NCI-H1436 (cell line): ENCODE measurements at places on chromosomes 5 and 9.

DNA sequence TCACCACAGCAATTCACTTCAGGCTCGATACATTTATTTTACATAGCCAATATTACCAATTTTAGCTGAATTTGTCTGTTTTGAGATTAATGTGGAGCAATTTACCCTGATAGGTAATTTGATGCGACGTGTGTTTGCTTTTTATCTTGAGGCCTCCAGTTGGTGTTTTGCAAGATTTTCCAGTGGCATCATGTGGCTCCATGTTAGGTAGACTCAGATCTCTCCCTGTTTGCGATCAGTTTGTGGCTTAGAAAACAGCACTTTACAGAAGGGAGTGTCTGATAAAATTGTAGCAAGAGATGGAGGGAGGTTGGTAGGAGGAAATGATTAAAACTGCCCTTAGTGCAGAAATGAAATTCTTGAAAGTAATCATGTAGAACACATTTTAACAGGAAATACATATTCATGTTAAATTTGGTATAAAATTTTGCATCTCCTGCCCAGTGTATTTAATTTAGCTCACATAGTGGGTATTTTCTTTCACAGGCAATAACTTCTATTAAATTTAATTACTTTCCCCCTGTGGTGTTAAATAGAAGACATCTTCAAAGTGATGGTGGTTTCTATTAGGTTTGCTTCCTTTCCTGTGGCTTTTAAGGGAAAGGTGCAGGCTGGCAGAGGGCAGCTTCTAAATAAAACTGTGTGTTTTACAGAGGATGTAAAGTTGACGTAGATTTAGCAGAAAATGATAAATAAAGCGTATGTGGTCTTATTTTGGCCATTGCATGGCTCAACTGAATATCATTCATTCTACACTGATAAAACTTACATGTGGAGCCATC, 135.8 kb downstream of the KDM4C start:
- DNase-seq = no peak

GRCh38 chr9:92983984-92984589, 36.8 kb downstream of the FGD3 start:
- DNase-seq = no peak

DNA sequence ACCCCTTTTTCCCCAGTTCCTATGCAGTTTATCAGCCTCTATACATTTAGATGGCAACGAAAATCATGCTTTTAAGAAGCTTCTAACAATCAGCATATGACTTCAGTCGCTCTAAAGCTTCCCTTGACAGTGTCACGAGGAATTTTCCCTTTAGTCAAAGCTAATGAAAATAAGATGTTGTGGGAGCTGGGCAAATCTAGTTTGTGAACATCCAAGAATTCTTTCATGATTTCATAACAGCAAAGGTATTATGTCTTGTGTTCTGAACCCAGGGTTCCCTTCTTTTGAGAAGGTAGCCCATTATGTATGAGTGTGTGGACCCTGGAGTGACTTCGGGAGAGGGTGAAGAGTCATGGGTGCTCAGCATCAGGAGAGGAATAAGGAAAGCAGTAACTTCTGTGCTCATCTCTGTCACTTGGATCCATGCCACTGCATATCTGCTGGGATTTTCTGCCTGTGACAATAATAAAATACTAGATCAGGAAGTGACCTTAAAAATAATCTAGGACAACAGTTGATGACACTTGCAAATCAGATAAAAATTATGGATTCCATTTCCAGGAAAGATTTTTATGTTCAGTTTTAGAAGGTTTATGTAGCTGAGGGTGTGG, 102.4 kb downstream of the PCSK1 start:
- no peak for DNase-seq

DNA sequence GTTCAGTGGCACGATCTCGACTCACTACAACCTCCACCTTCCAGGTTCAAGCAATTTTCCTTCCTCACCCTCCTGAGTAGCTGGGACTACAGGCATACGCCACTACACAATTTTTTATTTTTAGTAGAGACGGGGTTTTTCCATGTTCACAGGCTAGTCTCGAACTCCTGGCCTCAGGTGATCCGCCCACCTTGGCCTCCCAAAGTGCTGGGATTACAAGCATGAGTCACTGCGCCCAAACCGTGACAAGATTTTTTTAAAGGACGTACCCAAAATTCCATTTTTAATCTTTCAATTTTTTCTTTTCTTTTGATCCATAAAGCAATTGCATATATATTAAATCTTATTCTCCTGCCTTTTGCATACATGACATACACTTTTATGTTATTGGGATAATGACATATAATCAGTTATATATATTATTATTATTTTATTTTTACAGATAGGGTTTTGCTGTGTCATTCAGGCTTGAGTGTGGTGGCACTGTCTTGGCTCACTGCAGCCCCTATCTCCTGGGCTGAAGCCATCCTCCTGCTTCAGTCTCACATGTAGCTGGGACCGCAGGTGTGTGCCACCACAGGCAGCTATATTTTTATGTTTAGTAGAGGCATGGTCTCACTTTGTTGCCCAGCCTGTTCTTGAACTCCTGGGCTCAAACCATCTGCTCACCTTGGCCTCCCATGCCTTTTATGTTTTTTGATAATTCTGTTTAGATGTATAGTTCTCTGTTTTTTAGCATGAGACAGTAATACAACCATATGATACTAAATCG, 71.9 kb downstream of the RAB24 start:
- DNase-seq = no peak

GRCh38 chr9:73176450-73176875, 24.8 kb downstream of the ANXA1 start:
- no peak for DNase-seq

DNA sequence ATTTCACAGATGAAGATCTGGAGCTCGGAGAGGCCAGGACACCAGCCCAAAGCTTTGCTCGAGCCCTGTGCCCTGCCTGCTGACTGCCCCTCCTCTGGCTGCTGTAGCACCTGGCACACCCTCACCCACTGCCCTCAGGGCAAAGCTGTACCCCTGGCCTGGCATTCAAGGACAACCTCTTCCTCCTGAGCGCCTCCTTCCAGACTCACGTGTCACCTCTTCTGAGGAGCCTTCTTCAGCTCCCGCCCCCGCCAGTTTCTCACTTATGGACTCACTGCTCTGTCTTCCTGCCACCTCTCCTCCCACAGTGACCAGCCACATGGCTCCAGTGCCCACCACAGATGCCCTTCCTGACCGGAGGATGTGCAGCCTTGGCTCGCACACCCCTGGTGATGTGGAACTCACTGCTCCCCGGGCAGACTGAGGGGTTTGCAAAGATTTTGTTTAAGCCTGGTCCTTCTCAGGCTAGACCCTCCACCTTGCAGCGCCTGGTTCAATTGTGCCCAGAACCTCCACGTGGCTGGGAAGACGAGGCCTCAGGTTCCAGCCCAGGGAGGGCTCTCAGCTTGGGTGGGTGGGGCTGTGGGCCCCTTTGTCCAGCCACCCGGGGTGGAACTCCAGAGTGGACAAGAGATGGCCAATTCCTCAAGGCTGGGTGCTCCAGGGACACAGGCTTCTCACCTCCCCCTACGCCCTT, 46.6 kb upstream of the PHYKPL start:
- DNase-seq = no peak

- no peak for DNase-seq
Measured at GRCh38 chr9:26756881-26757280, 135.7 kb downstream of the CAAP1 start.

DNA sequence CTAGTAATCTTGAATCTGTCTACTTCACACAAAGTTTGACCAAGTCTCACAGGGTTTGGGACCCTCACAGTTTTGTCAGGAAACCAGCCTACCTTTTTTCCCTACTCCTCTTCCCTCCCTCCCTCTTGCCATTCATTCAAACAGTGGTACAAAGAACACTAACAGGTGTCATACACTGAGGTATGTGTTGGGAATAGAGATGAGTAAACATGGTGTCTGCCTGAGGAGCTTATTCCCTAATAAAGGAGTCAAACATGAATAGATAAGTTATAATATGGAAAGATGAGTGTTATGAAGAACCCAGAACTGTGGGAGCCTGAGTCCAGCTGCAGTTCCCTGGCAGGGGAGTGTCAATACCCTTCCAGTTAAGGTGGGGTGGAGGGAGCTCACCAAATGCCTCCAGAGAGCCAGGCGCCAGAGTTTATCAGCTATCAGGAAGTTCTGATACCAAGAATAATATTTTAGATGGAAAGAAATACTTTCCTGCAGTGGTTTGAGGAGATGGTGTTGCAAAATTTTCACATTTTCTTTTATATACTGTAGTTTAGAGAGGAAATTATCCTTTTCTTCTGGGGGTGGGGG, 183.4 kb upstream of the NR3C1 start:
- no peak for DNase-seq

GRCh38 chr9:93036887-93037475, 21.5 kb upstream of the SUSD3 start:
- DNase-seq = no peak

- DNase-seq = no peak
Measured at GRCh38 chr5:81021486-81021885, 61.3 kb downstream of the RASGRF2 start.

- DNase-seq = no peak
Measured at GRCh38 chr5:104763216-104763615, 1200.6 kb upstream of the NUDT12 start.

DNA sequence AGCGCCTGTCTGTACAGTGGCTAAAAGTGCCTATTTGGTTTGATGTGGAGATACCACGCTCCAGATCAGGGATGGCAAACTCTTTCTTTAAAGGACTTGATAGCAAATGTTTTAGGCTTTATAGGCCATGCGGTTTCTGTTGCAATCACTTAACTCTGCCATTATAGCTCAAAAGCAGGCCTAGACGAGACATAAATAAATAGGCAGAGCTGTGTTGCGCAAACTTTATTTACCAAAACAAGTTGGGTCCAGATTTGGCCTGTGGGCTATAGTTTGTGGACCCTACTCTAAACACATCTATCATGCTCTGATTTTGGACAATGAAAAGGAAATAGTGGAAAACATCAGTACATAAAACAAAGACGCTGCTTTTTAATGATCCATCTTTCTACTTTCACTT, 79.2 kb downstream of the PTCH1 start:
- no peak for DNase-seq

- DNase-seq = no peak
Measured at GRCh38 chr5:116509483-116510244, 65.0 kb downstream of the SEMA6A start.
